Activated CD8-positive, alpha-beta memory T cell treated with anti-CD3 and anti-CD28 coated beads for 1 hour (primary cell): ENCODE measurements at places on chromosomes 5 and 9.

- DNase-seq: no peak
Measured at GRCh38 chr5:131854134-131854533, 57.3 kb upstream of the FNIP1 start.

DNA sequence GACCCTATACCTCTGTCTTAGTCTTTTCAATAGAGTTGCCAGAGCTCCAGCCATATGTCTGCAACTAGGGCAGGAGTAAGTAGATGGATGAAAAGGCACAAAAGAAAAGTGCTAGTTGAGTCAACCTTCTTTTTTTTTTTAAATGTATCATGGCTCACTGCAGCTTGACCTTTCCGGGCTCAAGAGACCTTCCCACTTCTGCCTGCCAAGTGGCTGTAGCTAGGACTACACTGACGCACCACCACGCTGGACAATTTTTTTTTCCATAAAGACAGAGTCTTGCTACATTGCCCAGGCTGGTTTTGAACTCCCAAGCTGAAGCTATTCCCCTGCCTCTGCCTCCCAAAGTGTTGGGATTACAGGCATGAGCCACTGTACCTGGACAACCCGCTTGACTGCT lies 27.3 kb downstream of the FOXE1 start:
- DNase-seq: no peak

DNA sequence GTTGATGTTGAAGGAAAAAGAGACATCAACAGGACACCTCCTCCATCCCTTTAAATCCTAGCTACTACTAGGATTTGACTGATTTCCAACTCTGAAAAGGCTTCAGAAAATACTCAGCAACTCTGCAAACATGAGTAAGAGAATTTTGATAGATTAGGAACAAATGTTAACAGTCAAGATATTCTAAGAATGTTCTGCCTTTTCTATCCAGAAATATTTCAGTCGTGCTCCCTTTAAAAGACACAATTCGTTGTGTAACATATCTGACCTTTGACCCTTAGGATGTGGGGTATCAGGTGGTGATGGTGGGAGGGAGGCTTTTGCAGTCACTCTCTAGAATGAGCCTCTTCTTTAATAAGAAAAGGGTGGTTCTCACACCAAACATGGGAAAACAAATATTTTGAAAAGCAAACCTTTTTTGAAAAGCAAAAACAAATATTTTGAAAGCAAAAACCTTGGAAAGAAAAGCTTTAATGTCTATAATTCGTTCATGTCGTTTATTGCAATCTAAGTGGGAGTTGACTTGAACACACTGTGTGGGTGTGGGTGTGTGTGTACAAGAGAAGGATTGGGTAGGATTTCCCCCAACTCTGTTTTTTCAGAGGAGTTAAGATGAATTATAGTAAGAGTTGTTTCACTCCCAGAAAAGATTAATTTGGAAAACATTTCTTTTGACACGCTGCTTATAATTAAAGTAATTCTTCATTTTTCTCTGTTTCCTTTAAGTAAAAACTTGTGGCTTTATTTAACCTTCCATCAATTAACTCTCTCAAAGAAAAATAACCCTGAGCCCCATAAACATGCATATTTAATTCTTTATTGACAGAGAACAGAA lies 152.8 kb downstream of the TMEM167A start:
- no peak for DNase-seq

GRCh38 chr5:153860195-153860886 lies 178.4 kb downstream of the FAM114A2 start:
- no peak for DNase-seq

DNA sequence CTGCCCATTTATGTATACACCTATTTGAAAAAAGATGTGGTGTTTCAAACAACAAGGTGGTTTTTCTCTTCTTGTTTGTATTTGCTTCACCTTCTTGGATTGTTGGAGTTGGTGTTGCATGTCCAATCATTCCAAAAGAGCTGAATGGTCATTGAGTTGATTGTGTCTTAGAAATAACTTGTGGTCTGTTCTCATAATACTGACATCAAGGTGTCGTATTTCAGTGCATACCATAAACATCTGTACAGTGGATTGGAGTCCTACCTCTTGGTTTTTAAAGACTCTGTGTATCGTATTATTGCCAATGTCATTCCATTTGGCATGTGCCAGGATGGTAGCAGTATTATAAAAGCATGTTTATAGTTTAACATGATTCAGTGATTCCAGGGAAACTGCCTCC lies 73.2 kb downstream of the TRIO start:
- no peak for DNase-seq

DNA sequence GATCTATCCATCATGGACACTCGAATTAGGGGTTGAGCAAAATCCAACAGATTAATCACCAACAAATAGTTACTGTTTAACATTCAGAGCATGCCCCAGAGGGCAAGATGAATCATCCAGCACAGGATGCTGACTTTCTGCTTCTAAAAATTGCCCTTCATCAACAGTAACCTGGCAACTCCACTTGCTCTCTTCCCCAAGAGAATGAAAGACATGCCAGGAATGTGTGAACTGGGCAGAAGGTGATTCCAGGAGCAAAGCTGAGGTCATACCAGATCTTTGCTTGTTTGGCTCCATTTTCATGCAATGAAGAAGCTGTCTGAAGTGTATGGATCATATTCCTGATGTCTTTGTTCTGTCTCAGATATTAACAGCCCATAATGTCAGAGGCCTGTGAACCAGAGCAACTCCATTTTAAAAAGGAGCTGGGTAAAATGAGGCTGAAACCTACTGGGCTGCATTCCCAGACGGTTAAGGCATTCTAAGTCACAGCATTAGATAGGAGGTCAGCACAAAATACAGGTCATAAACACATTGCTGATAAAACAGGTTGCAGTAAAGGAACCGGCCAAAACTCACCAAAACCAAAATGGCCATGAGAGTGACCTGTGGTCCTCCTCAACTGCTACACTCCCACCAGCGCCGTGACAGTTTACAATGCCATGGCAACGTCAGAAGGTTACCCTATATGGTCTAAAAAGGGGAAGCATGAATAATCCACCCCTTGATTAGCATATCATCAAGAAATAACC lies 2.5 kb upstream of the ZNF367 start:
- DNase-seq: no peak

DNA sequence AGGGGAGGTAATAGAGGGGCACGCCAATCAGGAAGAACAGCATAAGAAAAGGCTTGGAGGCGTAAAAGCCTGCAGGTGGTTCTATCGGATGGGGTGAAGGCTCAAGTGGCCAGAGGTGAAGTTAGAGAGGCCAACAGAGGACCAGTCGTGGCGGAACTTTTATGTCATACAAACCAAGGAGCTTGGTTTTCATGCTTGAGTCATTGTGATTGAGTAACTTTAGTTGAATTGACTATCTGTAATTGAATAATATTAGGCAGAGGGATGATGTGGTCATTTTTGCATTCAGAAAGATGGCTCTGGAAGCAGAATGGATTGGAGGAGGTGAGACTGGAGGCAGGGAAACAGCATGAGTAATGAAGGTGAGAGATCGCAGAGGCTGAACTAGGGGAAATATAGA lies 7.2 kb upstream of the SPINK4 start:
- no peak for DNase-seq

- DNase-seq: no peak
Measured at GRCh38 chr5:147671365-147671764, 111.2 kb downstream of the JAKMIP2 start.

DNA sequence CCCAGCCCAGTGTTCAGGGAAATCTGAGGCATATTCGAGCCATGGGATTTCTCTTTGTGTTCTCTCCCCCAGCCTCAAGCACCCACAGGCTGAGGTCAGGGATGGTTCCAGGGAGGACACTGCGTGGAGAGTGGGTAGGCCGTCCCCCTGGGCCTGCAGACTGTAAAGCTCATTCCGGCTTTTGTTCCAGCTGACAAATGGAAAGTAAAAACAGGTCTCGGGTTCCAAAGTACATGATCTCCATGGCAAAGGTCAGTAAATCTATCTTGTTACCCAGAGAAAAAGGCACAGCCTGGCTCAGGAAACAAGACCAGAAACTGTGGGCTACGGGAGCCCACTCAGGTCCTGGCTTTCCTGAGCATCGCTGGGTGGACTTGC lies 116.2 kb downstream of the ROR2 start:
- no peak for DNase-seq

DNA sequence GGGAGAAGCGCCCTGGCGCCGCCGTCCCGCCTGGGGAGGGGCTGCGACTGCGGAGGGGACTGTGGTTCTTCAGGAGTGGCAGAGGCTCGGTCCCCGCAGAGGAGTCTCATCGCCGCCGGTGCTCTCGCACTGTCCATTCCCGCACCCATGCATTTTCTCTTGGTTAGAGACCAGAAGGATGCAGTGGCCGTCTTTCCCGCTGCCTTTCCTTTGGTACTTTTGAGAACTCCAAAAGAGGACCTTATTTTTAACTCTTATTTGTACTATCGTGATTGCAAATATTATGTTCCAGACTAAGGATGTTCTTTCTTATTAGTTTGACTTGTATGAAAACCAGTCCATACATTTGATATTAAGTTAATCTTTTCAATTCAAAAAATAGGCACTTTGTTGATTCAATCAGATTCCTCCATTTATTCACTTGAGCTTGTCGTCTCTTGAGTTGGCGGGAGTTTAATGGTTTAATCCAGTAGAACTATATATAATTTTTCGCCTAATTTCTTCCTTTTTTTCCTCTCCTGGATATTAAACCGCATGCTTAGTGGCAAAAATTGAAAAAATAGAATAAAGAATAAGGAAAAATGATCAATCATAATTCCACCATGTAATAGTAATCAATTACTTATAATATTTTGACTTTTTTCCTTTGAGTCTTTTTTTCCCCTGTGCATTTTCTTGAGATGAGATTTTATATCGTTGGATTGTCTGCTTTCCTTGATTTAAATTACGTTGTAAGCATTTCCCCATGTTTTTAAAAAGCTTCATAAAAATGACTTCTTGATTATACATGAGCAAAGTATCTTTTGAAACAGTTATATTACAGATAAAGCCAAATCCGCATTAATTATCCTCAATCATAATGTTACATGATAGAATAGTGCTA lies 861 bp downstream of the ZFYVE16 start:
- no peak for DNase-seq

DNA sequence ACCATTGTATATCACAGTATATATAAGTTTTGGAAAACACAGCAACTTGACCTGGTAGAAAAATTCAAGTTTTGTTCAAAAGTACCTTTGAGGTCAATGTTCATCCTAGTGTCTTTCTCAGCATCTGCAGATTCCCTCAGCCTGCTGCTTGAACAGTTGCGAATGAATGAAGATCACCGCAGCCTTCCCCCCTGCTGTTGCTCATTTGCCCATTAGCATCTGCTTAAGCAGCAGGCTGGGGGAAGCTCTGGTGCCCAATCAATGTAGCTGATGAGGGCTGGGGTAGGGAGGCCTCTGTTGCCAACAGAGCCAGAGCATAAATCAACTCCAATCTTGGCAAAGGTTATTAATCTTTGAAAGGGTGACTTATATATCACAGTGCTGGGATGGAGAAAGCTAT lies 586.5 kb upstream of the PTPRD start:
- DNase-seq: no peak

GRCh38 chr5:150137997-150138396 lies 17.6 kb downstream of the PDGFRB start:
- no peak for DNase-seq

GRCh38 chr5:65037831-65038815 lies 269.4 kb downstream of the CWC27 start:
- DNase-seq: no peak

DNA sequence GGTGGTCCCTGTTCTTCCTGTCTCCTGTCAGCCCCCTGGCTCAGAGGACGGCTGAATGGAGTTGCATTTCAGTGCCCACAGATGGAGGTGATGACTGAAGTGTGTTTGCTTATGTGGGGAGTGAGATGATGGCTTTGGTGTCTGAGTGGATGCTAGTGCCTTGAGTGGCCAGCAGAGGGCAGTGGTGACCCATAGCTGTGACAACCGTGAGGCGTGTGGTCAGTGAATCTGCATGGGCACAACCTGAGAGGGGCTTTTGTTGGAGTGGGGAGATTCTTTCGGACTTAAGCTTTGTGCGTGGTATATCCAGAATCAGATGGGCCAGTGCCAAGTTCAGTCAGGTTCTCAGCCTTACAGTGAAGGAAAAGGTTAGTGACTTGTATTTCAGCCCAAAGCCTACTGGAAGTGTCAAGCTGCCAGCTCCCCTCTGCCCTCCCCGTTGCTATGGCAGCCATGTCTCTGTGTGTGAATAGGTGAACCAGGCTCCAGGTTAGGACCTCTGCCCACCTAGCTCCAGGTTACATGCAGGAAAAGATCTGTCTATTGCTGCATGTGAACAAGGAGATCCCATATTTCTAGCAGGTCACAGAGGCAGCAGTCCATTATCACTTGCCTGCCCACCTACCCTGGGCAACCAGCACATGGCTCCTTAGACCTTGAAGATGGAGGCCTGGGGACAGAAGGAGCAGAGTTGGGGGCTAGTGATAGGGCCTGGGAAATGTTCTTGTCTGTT lies 14.7 kb upstream of the CXXC5 start:
- DNase-seq: no peak

DNA sequence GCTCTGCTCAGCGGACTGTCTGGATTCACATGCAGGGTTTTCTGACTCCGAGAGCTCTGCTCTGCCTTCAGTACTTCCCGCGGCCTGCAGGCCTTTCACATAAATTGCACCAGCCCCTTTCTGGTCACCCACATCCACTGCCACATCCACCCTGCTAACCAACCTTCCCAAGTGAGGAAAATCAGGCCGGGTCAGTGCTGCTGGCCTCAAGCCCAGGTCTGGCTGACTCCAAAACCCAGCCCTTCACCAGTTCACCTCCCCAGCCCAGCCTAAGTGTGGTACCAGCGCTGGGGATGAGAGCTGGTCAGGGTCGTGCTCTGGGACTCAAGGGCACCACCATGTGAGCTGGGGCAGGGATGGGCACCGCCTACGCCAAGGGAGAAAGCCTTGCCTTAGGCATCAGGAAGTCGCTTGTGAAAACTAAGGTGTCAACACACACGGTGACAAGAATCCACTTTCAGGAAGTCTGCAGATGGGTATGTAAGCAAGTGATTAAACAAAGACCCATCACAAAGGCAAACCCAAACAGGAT lies 12.3 kb downstream of the LMAN2 start:
- no peak for DNase-seq

DNA sequence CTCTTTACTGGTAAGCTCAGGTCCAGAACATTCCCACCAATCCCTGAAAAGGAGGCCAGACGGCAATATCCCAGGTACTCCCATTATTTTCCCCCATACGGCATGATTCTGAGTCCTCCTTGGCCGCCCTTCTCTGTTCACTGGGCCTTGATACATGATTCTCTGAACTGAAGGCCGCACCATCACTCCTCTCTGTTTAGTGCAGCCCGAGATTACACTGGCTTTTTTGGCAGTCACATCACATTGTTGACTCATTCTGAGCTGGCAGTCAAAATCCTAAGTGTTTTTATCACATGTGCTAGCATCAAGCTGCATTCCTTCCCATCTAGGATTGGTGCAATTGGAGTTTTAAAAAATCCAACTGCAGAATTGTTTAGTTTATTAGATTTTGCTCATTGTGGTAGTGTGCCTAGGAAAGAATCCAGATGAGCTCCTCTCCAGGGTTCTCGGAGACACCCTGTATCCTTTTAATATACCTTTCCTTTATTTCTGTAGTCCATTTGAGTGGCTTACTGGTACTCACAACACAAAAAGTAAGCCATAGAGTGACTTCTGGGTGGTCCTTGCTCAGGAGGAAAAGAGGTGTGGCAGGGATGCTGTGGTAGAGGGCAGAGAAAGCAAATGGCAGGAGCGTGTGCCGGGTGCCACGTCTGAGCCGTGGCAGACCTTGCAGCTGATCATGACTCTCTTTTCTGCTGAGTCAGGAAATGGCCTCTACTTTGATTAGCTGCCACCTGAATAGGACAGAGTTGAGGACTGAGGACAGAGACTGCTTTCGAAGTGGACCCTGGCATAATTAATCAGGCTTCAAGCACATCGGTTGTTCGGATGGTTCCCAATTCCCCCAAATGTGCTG lies 121.1 kb upstream of the IL12B start:
- no peak for DNase-seq

GRCh38 chr9:76644171-76644570 lies 120.1 kb upstream of the PCA3 start:
- DNase-seq: no peak
